ENCODE measurements at places on chromosomes 12 and 14.
A peak's percentile ranks its signal among the peaks of the same experiment; 100 is the strongest.

DNA sequence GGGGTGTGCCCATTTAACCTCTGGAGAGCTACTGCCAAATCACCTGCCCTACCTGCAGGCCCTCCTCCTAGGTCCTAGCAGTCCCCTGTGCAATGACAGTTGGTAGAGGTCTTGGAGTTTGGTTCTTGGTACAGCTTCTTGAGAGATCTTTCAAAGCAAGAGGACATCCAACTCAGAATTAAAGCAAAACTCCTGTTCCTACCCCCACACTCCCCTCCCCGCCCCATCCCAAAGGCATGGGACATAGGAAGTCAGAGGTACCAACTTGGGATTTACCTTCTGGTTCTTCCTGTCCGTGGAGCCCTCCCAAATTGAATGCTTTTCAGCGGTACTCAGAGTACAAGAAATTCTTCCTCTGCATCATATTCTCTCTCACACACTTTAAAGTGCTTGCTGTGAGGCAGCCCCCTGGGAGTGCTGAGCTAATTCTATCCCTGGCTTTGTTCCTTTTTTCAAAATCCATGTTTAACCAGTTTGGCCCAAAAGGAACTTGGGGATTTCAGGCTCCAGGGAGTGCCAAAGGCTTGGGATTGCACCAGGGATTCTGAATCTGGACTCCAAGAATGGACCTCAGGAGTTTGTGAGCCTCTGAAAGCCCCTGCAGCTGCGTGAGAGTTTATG, 40.8 kb downstream of the GALNT16 start:
- DNase-seq, result no peak

DNA sequence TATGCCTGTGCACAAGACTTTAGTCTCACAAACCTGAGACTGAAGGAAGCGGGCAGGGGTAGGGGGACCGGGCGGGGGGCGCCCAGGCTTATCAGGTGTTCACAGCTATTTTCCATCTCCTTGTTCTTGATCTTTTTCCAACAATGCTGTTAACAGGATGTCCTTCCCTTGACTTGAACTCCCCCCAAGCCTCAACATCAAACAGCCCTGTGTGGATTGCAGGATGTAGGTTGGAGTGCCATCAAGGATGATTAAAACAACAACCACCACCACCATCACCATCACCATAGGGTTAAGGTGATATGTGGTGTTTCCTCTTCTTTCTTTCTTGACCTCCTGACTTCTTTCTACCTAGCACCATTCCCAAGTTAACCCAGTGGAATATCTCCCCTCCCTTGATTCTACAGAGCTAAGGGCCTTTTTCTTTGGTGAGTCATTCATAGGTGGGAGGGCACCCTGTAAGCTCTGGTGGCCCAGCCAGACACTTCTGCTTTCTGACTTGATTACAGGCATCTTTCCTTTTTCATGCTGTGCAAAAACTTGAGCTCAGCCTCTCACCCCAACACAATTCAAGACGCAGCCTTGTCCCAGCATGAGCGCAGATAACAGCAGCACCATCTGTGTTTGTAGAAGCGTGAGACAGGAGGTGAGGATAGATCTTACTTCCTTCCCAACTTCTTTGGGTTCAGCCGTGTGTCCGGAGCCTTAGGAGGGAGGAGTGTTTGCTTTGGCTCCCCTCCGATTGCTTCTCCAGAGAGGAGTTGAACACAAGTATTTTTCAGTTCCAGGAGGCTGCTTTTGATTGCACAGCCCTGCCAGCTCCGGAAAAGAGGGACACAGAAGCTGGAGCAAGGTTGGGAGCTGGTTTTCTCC, 26.8 kb downstream of the FLVCR2 start:
- DNase-seq, result no peak

DNA sequence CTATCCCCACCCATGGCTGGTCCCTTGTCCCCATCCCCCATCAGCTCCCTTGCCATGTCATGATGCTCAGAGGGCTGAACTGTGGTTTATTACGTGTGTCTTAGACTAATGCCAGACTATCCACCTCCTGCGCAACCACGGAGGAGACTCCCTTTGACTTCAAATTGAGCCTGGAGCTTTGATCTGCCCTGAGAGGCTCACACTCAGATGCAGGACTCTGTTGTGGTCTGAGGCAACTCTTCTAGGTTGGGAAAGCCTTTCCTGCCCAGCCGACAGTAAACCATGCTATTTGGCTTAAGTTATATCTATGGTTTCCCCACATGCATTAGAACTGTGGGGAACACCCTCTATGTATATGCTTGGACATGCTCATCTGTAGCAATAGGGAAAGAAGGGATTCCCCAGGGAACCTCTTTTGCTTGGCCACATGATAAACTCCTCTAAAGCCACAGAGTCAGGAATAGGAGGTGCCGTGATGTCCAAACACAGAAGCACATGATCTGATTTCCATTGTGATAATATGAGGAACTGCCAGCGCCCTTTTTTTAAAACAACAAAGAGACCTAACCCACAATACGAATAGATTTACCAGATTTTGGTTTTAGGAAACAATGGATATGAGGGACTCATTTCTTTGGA, 11.1 kb upstream of the LGALS3 start:
- no peak for DNase-seq

GRCh38 chr12:46459111-46459510, 86.5 kb upstream of the SLC38A2 start:
- no peak for DNase-seq

DNA sequence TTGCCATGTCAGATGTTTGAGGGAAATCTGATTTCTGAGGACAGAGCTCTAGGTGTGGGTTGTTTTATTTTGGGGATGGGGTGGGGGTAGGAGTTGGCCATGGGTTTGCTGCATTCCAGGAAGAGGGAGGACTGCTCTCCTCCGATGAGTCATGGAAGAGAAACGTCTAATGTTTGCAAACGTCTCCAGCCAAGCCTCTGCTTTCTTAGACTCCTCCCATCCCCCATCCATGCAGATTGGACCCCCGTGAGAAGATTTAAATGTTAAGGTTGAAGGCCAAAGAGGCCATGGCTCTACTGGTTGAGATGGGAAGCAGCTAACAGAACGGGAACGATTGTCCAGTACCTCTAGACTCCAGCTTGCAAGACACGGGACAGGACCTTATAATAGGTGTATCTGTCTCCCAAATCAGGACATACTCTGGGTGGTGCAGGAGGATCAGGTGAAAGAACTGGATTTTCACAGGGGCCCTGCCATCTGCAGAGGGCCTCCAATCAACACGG, 11.4 kb upstream of the ATP2A2 start:
- no peak for DNase-seq

- no peak for DNase-seq
Observed at GRCh38 chr12:14814014-14814413, at the start of gene SMCO3. TSS of gene SMCO3 (minus strand) at chr12:14814182. CDS start at chr12:14806680, 7,502 bp downstream.

- no peak for DNase-seq
Observed at GRCh38 chr12:103768467-103769123, 72.4 kb downstream of the NT5DC3 start.

GRCh38 chr12:103468837-103469236, 26.9 kb downstream of the C12orf42 start:
- no peak for DNase-seq

DNA sequence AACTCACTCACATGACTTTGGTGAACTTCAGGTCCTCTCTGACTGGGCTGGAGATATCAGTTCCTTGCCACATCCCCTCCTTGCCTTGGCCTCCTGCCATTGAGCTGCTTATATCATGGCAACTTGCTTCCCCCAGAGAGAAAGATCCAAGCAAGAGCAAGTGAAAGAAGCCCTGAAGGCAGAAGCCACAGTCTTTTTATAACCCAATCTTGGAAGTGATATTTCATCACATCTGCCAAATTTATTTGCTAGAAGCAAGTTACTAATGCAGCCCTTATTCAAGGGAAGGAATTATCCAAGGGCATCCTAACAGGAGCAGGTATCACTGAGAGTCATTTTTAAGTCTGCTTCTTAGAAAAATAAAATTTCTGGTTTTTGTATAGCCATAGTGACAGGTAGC, 127.8 kb downstream of the SLC38A4 start:
- no peak for DNase-seq

DNA sequence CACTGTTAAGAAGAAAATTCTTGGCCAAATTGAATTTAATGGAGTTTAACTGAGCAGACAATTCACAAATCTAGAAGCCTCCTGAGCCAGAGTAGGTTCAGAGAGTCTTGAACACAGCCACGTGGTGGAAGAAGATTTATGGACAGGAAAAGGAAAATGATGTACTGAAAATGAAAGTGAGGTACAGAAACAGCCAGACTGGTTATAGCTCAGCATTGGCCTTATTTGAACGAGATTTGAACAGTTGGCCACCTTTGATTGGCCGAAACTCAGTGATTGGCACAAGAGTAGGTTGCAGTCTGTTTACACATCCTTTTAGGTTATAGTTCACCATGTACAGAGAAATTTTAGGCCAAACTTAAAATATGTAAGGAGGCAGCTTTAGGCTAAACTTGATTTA, 9.9 kb downstream of the OAS2 start:
- DNase-seq, result no peak

- no peak for DNase-seq
Observed at GRCh38 chr12:39798429-39798828, 178.8 kb upstream of the ABCD2 start.

- DNase-seq, result no peak
Observed at GRCh38 chr14:89196545-89196944, 220.5 kb downstream of the FOXN3 start.

DNA sequence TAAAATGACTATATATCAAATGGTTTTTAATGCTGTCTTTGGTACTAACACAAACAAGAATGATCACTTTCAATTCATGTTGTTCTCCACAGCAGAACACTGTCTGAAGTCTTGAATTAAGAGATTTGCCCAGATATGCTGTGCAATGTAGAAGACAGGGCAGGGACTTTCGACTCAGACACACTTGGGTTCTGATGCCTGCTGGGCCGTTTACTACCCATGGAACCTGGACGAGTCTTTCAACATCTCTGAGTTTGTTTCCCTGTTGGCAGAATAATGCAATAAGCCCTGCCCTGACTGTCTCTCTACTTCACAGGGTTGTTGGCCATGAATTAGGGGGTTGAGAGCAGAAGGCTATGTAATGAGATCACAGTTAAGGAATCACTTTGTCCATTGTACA, 162.6 kb upstream of the TMPO start:
- no peak for DNase-seq

- DNase-seq, result no peak
Observed at GRCh38 chr12:80659512-80660063, 47.8 kb upstream of the MYF6 start.

DNA sequence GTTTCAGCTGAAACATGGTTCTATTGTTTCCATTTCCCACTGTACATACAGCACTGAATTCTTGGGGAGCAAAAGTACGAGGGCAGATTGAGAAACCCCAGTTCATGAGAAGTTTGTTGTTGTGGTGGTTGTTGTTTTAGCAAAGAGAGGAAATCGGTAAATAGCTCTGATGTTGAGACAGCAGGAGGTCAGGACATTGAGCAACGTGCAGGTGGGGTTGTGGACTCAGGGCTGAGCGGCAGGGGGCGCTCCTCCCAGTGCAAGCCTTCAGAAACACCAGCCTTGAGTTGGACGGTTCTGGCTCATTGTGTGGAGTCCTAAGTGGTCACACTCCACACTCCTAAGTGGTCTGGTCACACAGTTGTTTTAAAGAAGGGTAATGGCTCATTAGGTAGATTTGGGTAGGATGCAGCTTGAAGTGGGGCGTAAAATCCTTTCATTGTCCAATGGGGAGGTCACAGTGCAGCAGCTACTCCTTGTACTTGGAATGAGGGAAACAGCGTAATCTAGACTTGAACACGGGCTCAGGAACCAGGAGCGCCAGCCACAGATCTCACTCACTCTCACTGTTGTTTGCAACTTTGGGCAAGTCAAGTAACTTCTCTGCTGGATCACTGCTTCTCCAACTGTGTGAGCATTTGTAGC, 14.5 kb upstream of the PWP1 start:
- no peak for DNase-seq

- DNase-seq, result peak; percentile 50
Observed at GRCh38 chr12:122793685-122794106, 19.3 kb downstream of the CCDC62 start.

DNA sequence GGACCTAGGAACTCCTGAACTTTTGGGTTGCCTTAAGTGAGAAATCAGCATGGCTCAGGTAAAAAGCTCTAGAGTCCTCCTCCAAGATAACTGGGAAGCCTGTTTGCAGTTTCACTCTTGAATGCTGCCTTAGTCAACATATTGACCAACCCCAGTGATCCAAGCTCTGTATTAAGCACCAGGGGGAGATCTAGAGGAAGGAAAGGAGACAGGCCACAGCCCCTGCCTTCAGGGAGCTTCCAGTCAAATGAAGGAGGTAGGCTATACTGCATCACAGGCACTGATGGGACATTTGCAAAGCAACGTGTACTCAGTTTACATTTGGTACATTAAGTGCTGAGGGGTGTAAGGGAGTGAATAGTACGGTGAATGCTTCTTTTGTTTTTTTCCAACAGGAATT, 1.2 kb upstream of the CSAD start:
- DNase-seq, result no peak

DNA sequence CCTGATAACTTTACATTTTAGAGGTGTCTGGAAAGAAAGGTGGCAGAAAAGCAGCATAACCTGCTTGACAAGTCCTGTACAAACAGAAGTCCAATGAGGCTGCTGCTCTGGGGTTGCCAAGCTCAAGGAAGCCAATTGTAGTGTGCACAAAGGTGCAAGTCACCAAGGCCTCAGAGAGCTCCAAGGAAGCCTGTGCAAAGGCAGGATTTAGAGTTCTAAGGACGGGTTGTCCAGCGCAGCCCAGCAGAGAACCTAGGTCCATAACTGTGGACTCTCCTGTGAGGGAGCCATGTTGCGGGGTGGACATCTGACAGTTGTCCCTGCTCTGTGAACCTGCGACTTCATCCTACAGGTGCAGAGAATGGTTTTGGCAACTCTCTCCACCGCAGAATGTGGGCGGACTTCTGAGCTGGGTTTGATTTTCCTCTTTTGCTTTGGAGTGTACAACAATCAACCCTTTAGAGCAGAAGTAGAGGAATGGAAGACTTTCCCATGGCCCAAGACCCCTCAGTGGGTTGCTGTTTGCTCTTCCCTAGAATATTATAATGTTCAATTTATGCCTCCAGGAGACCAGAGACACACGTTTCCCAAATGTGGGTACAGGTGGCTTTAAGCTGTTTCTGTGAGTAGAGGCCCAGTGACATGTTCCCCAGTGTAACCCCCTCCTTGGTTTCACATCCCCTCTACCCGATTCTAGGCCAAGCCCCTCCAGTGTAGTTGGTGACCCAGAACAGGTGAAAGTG, 81.0 kb downstream of the ETV6 start:
- no peak for DNase-seq

GRCh38 chr12:46553911-46554310, 181.3 kb upstream of the SLC38A2 start:
- no peak for DNase-seq

GRCh38 chr12:50720085-50720484, 43.8 kb upstream of the ATF1 start:
- no peak for DNase-seq

DNA sequence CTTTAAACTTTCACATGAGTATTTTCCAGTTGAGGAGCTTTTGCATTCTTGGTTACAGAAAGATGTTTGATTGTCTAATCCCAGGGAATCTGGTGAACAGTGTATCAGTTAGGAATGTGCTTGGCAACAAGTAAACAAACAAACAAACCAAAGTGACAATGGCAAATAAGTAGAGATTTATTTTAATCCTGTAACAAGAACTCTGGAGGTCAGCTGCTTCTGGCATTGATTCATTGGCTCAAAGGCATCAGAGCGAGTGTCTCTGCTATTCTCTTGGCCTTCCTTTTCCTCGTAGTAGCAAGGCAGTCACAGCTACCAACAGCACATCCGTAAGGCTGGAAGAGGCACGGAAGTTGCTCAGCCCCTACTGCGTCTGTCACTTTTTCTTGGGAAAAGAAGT, 37.2 kb downstream of the CRADD start:
- no peak for DNase-seq

- no peak for DNase-seq
Observed at GRCh38 chr14:104398656-104399055, 180.9 kb upstream of the C14orf180 start.

GRCh38 chr12:109378569-109378968, 30.9 kb downstream of the MYO1H start:
- no peak for DNase-seq
